ENCODE measurements at places on chromosomes 1 and 21.
A peak's percentile ranks its signal among the peaks of the same experiment; 100 is the strongest.

GRCh38 chr1:2270260-2271100, 42.4 kb downstream of the SKI start:
- DNase-seq: no peak

- DNase-seq: peak; percentile 81
These were observed 44.4 kb upstream of the RABGAP1L start for GRCh38 chr1:174114788-174115448.

GRCh38 chr1:117359561-117360289, 7.5 kb upstream of the MAN1A2 start:
- no peak for DNase-seq

- DNase-seq: peak; percentile 52
These were observed 96.6 kb upstream of the ERRFI1 start for GRCh38 chr1:8122477-8123407.

DNA sequence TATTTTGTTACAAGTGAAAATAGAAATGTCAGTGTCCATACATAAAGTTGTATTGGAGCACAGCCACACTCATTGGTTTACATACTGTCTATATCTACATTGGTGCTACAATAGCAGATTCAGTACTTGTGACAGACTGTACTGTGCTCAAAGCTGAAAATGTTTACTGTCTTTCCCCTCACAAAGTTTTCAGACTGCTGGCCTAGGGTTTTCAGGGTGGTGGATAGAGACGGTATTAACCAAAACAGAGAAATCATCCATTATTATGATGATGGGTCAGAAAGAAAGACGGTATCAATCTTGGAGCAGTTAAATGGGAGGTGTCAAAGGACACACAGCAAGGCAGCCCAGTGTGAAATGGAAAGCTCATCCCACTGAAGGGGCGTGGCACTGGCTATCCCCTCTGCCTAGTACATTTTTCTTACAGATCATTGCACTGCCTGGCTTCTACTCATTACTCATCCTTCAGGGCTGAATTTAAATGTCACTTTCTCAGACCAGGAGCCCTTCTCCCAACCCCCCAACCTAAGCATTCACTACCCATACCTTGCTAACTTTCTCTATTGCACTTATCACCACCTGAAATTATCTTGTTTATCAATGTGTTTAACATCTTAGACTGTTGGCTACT, 10.2 kb downstream of the JAK1 start:
- DNase-seq: no peak

DNA sequence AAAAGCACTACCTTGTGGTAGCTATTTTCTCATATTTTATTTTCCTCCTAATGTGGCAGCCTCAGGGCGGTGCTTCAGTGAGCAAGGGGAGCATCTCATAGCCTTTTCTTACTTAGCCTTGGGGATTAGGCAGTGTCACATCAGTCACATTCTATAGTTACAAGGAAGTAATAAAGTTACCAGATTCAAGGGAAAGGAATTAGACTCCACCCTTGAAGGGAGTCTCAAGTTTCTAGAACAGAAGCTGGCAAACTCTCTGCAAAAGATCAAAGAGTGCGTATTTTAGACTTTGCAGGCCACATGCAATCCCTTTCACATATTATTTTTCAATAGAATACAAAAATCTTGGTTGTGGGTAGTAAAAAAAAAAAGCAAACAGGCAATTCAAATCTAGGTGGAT, 350.4 kb downstream of the AMY1C start:
- DNase-seq: peak; percentile 34

GRCh38 chr1:73593364-73593763, 604.6 kb downstream of the LRRIQ3 start:
- peak; percentile 83 for DNase-seq

- DNase-seq: no peak
These were observed 368 bp downstream of the CLCNKB start for GRCh38 chr1:16043950-16044349.

DNA sequence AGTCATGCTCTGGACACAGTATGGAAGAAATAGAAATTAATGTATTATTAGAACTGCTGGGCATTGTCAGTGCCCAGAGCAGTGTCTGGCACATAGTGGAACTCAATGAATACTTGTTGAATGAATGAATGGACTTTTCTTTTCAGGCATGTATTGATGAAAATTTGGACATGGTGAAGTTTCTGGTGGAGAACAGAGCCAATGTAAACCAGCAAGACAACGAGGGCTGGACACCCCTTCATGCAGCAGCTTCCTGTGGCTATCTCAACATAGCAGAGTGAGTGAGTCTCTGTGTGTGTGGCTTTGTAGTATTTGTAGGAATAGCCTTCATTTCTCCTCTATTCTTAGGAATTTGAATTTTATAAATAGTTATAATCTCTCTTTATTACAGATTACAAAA, 68.1 kb downstream of the PPP1R12B start:
- no peak for DNase-seq

GRCh38 chr1:87064309-87064708, 149.9 kb downstream of the HS2ST1 start:
- DNase-seq: no peak

DNA sequence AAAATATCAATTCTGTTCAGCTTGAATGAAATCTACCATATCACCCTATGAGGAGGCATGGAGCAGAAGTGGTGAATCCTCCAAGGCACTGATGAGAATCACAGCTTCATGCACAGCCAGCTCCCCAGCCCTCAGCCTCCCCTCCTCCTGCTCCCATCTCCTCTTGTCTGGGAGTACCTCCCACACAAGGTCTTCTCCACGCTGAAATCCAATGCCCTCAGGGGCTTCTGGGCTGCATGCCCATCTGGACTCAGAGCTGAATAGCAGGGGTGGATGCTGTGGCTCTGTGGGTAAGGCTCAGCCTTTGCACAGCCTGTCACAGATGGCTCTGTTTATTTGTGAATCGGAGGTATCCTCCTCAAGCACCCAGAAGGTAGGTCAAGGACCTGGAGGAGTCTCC, 48.6 kb downstream of the KCNC4 start:
- no peak for DNase-seq

GRCh38 chr1:167555971-167556714, 2.6 kb upstream of the CREG1 start:
- DNase-seq: peak; percentile 86

Measured in HT-29 (cell line).